Stimulated activated CD4-positive, alpha-beta T cell treated with anti-CD3 and anti-CD28 coated beads, TNF-alpha, amount 100 ng/mL, for 24 hours (primary cell): ENCODE measurements at places on chromosomes 5 and 9.

GRCh38 chr9:15246243-15246642, 60.8 kb downstream of the TTC39B start:
- no peak for DNase-seq

DNA sequence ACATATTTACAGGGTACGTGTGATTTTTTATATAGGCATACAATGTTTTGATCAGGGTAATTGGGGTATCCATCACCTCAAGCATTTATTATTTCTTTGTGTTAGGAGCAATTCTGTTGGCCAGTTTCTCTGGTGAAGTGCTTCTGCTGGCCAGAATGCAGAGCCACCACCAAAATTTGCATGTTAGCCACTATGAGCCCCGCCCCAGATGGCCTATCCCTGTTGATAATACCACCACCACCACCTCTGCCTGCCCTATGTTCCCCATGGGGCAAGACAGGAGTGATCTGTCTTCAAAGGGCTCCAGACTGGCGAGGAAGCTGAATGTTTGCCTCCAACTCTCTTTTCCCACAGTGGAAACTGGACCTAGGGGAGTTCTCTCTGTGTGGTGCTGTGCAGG, 26.0 kb upstream of the JAK2 start:
- DNase-seq, result no peak

- no peak for DNase-seq
These were observed 40.0 kb upstream of the DMRT1 start for GRCh38 chr9:801399-802071.

DNA sequence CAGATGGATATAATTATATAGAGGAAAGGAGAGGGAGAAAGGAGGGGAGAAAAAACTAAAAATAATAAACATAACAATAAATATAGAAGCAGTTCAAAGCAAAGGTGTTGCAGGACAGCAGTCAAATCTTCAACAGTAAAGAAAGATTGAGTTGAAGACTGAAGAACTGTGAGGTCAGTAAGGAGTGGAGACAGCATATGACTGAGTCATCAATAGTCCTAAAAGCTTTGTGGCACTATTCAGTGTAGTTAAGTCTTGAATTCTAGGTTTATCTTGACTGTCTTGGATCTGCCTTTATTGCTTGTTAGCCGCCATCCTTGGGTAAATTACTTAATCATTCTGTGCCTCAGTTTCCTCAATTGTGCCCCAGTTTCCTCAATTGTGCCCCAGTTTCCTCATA, 137.0 kb downstream of the MRPS30 start:
- DNase-seq, result no peak

- DNase-seq, result no peak
These were observed 3.4 kb downstream of the ASS1 start for GRCh38 chr9:130448035-130448624.

- no peak for DNase-seq
These were observed 92.1 kb upstream of the IFNE start for GRCh38 chr9:21574261-21574660.

GRCh38 chr9:88077071-88077617, 61.1 kb downstream of the SPATA31C2 start:
- DNase-seq, result no peak

- DNase-seq, result no peak
These were observed 159.6 kb downstream of the TMEM167A start for GRCh38 chr5:82917584-82917983.

- DNase-seq, result no peak
These were observed 209.8 kb downstream of the MCTP1 start for GRCh38 chr5:95075111-95075510.

GRCh38 chr9:81377320-81377719, 312.0 kb downstream of the TLE1 start:
- DNase-seq, result no peak

DNA sequence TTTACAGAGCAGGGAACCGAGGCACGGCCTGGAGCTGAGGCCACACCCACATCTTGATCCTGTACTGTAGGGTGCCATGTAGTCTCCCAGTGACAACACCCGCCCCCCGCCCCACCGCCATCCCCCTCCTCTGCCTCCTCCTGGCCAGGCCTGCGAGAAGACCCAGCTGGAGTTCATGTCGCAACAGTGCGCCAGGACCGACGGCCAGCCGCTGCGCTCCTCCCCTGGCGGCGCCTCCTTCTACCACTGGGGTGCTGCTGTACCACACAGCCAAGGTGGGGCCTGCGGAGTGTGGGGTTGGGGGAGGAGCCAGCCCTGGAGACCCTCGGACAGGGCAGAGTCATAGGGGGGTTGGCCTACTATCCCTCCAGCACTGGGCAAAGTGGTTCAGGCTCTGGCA, 14.5 kb downstream of the ADAMTS13 start:
- no peak for DNase-seq

- no peak for DNase-seq
These were observed 383.2 kb downstream of the PLK2 start for GRCh38 chr5:58076483-58077257.

DNA sequence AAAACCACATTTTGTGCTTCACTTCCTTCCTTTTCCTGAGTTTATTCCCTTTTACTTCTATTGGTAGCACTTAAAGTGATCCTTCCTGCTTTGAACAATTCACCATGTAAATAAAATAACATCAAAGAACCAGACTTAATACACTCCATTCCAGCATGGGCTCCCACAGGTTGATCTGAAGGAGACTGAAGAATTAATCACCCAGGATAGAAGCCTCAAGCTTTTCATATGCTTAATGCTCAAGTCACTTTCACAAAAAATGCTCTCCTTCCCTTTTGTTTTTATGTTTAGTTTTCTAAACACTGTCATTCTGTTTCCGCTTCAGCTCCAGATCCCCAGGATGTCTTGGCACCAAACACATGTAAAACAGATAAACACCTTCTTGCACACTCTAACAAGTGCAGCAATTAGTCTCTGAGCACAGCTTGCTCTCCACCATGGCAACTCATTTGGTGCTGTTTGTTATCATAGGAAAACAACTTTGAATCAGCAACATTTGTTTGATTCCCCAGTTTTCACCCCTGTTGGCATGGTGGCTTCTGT, 37.0 kb downstream of the DMRTA1 start:
- no peak for DNase-seq

- DNase-seq, result no peak
These were observed 696.8 kb downstream of the SEMA5A start for GRCh38 chr5:8848997-8849594.

GRCh38 chr5:61071526-61071925, 90.7 kb downstream of the SMIM15 start:
- no peak for DNase-seq

DNA sequence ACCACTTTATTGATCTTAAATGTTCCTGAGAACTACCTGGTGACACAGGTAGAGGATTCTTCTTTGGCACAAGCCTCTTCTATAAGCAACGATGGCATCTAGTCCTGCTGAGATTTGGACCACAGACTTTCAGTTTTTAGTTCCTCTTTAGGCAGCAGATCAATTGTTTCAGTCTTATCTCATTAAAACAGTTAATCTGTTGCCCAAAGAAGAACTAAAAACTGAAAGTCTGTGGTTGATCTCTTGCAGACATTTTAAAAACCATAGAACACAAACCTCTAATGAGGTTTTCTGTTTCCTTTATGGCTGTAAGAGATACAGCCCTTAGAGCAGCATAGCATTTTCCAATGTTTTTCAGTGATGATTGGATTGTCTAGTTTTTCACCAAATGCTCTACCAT, 480.9 kb downstream of the MTRR start:
- DNase-seq, result no peak

GRCh38 chr9:122144836-122145591, 14.6 kb downstream of the NDUFA8 start:
- no peak for DNase-seq

DNA sequence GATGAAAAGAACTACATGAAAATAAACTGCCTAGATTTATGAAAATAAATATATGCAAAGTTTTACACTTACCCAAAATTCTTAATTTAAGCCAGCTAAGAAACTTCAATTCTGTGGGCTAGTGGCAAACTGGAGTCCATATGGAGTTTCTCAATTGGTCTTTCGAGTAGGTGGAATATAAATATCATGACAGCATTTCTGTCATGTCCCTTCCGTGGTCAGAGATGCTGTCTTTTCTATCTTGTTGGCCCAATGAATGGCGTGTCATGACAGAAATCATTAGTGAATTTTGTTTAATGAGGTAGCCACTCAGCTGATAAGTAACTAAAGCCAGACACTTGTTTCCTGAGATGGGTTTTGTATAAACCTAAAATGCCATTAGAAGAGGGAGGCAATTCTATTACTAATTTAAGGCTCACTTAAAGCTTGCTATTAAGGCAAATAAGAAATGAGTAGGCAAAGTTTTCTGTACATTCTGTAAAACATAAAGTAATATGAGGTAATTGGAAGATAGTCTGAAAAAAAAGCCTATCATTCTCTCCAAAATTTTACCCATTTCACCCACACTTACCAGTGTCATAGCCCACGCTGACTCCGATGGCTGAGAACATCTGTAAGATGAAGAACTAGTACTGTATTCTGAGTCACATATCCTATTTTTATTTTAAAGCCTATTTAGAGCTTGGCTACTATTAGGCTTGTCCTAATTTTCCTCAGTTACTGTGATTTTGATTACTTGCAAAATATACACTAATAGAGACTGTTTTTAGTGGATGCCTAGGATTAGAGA, 419.3 kb upstream of the MEF2C start:
- DNase-seq, result no peak

GRCh38 chr5:156393980-156394379, 67.0 kb downstream of the SGCD start:
- DNase-seq, result no peak

- DNase-seq, result no peak
These were observed 12.5 kb downstream of the RFX3 start for GRCh38 chr9:3513265-3513818.

DNA sequence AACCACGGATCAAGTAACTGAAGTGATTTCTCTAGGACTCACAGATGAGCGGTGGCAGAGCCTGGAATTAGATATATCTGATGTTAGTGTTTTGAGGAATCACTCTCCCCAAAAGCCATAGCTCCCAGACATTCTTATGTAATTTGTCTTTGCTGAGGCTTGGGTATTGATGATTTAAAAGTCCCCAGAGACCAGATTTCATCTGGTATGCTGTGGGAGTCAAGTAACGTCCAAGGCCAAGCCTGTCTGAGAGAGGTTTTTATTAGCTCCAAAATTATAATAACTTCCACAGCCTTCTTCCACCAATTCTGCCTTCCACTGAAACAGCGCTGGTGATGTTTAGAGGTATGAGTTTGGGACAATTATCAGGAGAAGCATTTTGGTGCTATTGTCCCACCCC, 21.3 kb upstream of the KCNIP1 start:
- no peak for DNase-seq

DNA sequence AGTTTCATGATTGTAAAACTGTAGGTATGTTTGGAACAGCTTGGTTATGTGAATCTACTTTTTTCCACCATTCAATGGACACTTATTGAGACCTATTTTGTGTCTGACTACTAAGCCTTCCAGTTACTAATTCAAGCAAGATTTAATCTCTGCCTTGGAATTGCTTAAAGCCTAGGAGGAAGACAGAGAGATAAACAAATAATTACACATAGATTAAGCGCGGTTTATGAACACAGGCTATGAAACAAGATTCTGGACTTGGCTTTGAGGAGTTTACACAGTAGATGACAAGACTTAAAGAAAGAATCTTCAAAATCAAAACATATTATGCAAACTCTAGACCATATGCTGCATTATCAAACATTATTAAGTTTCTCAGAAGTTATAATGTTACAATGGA, 340.4 kb downstream of the RASEF start:
- DNase-seq, result no peak

- no peak for DNase-seq
These were observed 12.2 kb downstream of the NTRK2 start for GRCh38 chr9:84681516-84682285.

DNA sequence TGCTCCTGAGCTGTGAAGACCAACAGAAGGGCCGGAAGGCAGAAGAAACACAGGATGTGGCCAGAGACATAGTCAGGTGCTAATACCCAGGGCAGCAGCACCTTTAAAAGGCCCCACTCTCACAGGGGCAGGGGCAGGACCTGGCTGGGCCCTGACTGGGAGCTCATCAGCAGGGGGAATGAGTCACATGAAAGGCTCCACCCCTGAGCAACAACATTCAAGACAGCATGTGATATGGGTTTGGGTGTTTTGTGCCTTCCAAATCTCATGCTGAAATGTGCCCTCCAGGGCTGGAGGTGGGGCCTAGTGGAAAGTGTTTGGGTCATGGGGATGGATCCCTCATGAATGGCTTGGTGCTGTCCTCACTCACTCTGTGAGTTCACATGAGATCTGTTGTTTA, 181.7 kb downstream of the ERCC6L2 start:
- DNase-seq, result no peak

GRCh38 chr5:61817472-61818326, 485.6 kb downstream of the ZSWIM6 start:
- no peak for DNase-seq

DNA sequence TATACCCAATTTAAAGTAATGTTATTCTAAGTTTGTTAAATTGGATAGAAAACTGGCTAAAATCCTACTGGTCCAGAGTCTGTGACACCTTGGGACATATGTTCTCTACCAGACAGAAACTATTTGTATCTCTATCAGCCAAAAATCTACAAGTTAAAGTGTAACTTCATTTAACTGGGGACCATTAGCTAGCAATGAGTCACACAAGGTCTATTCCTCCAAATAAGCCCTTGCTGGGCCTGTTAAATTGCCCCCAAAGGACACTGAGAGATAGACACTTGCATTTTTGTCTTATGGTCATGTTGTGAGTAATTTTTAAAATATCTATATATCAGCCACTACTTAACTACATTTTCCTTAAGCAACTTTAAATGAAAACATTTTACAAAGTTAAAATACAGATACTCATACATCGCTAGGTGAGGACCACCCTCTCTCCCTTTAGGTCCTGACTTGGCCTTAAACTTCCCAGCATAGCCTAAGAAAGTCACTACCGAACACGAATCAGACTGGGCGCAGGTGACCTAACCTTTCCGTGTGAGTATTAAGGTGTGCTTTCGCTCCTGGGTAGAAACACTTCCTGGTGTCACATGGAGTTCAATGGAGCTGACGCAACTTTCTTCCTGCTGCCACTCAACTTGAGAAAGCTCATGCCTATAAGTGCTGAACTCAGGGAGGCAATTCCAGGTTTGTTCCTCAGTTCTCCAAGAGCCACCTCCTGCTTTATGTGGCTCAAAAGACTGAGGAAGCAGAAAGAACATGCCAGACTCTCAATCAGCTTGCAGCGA, 249.1 kb downstream of the DIRAS2 start:
- DNase-seq, result no peak

DNA sequence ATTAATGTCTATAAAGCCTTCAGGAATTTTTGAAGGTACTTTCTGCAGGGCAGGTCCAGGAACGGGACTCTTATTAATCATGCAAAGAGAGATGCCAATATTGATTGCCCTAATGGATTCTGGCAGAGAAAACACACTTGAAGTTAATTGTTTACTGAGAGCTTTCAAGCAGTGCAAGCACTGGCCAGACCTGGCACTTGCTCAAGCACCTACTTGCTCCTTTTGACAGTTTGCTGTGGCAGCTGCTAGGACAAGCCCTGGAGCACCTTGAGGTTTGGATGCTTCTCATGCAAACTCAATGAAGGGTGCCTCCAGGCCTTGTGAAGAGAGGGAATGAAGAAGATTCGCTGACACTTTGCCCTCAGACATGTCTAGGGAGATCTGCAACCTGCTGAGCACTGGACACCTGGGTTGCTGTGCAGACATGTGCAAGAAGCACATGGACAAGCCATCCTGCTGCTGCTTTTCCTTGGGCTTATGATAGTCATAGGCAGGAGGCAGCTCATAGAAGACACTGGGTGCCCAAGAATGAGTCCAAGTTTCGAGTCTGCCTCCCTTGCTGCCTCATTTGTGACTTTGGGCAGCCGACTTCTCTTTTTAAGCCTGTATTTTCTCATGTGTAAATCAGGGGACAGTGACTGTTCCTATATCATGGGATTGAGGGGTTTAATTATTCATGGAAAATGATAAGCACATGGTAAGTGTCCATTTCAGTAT, 88.8 kb upstream of the EQTN start:
- DNase-seq, result no peak
